ENCODE measurements at places on chromosomes 5 and 9. TPM values are rescaled to one million over a fixed set of nuclear protein-coding genes. Genes with fewer than 3 reads are reported as not detected.

The MOB3B gene
- total RNA-seq = 25.2 TPM

The CCDC192 gene
- 1.4 TPM for total RNA-seq

The C9 gene
- 0.20 TPM for total RNA-seq

The IFNA13 gene
- not detected for total RNA-seq

The C9orf57 gene
- not detected for total RNA-seq
